EL (cell line): ENCODE measurements at places on chromosomes 13 and 19.
A peak's percentile ranks its signal among the peaks of the same experiment; 100 is the strongest.

- DNase-seq, result no peak
Measured at GRCh38 chr19:41876847-41877832, at the start of gene CD79A. Gene CD79A, plus strand, starts transcription at chr19:41877279. Its CDS starts 26 bp downstream, at chr19:41877305.

- no peak for DNase-seq
Measured at GRCh38 chr13:32857077-32857476, 159.1 kb upstream of the KL start.

DNA sequence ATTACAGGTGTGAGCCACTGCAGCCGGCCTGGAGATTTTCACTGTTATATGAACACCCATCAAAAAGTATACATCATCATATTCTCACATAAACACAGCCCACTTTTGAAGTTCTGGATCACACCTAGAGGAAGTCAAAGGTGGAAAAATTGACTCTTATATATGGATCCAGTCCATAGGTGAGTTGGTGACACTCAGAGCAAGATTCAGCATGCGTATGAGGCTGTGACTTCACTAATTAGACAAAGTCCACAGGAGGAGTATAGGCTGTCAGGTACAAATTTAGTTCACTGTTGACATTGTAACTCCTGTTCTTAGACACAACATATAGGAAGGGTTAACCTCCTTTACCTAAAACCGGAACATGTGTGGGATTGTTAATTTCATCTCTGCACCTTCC, 31.4 kb upstream of the ZNF254 start:
- no peak for DNase-seq

DNA sequence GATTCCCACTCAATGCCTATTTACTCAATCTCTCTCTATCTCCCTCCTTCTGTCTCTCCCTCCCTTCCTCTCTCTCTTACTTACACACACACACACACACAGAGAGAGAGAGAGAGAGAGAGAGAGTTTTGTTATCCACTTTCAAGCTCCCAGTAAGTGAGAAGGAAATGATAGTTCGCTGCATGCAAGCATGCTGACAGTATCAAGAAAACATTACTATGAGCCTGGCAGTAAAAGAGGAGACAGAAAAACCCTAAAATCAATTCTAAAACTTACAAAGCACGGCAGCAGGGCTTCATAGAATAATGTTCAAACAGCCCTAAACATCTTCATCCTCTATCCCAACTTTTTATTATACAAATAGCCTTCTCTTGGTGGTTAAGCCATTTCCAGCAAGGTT, 171.9 kb downstream of the FOXO1 start:
- DNase-seq, result no peak

DNA sequence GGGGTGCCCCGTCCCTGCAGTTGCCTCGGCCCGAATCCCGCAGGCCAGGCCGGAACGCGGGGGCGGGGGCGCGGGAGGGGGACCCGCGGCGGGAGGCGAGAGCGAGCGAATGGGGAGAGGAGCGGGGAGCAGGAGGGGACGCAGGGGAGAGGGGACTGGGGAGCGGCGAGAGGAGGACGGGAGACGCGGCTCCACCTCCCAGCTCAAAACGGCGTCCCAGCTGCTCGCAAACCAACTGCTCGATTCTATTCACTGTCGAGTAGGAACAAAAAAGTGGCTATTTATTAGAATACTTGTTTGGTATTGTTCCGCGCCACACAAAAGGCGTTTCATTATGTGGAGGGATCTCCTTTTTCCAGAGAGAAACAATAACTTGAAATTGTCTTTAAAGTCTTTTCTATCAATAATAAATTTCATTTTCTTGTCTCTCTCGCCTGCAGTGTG, 10.6 kb upstream of the SOX1 start:
- no peak for DNase-seq

GRCh38 chr13:99425485-99426341, 75.6 kb upstream of the TM9SF2 start:
- no peak for DNase-seq

GRCh38 chr13:36907821-36908220, 12.2 kb downstream of the SMAD9 start:
- no peak for DNase-seq

DNA sequence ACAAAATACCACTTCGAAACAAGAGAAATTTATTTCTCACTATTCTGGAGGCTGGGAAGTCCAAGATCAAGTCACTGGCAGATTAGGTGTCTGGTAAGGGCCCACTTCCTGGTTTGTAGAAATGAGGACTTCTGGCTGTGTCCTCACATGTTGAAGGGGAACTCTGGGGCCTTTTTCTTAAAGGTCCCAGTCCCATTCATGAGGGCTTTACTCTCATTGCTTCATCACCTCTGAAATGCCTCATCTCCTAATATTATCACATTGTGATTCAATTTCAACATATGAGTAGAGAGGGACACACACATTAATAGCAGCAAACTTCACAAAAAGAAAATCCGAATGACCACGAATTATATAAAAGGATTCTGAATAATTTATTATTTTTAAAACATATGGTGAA, 21.6 kb upstream of the SIGLEC14 start:
- DNase-seq, result no peak

DNA sequence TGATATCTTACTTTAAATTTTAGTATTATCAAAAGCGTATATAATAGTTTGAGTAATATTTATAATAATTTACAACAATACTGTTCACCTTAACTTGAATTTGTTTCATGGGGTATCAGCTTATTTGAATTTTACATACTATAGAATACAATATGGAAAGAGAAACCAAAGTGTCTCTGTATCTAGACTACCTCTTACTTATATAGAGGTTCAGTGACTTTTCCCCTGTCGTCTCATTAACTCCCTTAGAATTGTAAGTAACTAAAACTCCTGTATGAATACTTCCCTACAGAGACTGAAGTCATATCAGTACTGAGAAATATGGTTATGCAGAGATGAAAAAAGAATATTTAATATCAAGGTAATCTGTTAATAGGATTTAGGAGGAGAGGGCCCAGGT, 26.8 kb downstream of the COG6 start:
- no peak for DNase-seq

GRCh38 chr13:36436811-36437210, 4.5 kb downstream of the CCNA1 start:
- DNase-seq, result no peak

GRCh38 chr13:33633701-33634545, 184.0 kb upstream of the RFC3 start:
- peak; percentile 89 for DNase-seq

DNA sequence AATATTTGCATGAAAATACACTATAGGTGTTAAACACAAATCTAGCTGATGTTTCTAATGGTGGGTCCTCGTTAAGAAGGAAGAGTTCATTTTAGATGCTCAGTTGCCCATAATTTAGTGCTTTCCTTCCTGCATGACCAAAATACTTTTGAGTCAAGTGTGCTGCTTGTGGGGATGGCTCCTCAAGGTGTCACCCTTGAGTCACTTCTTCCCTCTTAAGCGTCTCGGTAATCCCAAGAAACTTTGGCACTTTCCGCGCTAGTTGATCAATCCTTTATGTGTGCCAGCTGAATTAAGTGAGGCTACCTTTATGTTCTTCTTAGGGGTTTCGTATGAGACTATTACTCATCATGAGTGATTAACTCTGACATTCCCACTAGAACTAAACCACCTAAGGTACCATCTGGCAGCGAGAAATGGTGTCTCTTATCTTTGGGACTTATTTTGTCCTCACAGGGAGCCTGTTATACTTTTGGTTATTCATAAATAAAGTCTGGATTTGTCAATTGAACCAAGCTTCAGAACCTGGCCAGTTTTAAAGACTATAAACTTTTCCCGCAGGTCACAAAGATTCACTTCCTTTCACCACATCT, 106.8 kb downstream of the NHLRC3 start:
- peak; percentile 57 for DNase-seq

GRCh38 chr13:43924549-43925245, 45.0 kb downstream of the LACC1 start:
- DNase-seq, result no peak

GRCh38 chr19:14366529-14366928, 14.7 kb upstream of the ADGRE5 start:
- peak; percentile 56 for DNase-seq
